ENCODE measurements at places on chromosomes 5 and 9.
A peak's percentile ranks its signal among the peaks of the same experiment; 100 is the strongest.

DNA sequence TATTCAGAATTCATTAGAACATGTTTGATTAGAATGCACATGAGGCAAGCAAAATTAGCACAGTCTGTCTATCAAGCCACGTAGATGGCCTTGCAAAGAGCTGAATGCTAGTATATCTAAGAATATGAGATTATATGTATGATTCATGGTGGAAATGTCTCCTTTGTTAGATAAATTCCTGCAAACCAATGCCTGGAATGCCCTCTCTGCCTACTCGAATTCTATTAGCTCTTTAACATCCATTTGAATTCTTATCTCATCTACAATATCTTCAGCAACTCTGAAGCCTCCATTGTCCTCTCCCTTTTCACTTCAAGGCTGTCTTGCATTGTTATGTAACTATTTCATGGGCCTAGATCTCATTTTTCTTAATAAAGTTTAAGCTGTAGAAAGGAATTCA, 205.5 kb downstream of the TMC1 start:
- DNase-seq, result no peak

GRCh38 chr5:17184588-17184987, 32.8 kb upstream of the BASP1 start:
- no peak for DNase-seq

DNA sequence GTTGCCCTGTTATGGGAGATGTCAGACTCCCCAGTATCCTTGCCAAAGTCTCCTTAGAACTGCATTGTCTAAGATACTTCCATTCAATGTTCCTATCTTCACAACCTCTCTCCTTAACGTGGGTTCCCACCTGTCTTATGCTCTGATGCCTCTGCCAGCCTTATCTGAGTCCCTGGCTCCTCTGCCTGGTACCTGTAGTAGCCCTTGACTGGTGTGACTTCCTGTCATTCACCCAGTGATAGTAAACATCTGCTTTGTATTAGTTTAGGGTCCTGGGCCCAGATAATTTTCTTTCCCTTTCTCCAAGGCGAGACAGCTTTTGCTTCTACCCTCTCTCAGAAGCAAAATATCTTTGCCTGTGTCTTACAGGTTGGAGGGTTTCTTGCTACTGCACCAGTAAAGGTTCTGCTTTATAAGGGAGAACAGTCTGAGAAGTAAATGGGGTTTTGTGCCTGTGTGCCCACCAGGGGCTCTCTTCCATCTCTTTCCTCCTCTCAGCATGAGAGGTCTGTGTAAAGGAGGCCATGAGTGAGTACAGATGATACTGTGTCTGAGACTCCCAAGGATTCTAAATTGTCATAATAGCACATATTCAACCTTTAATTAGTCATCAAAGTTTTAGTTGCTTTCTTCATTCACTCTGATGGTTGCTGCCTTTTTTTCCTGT, 220.8 kb downstream of the PRR16 start:
- no peak for DNase-seq

GRCh38 chr9:16321461-16322119, 548.9 kb downstream of the BNC2 start:
- DNase-seq, result no peak

DNA sequence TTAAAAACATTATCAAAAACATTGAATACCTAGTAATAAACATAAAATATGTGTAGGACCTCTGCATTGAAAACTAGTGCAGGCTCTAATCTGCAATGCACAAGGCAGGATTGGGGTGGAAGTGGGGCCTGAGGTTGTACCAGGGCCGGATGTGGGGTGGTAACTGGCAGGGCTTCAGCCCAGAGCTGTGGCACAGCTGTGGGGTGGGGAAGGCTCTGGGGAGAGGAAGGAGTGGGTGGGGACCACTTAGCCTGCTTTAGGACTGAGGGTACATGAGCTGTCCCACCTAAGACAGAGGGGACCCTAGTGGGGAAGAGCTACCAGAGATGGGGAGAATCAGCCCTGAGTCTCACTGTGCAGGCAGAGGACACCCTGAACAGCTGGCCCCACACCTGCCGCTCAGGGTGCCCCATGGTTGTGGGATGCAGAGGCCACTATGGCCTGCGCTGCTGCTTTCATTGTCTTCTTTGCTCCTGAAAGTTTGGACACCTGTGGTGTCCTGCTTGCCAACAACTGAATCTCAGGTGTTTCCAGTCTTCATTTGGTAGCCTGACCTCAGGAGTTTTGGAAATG, 311.4 kb downstream of the TLE4 start:
- DNase-seq, result peak; percentile 53

GRCh38 chr9:113558632-113559502, 95.3 kb downstream of the RGS3 start:
- DNase-seq, result no peak

GRCh38 chr5:27008604-27009539, 29.5 kb downstream of the CDH9 start:
- DNase-seq, result no peak

- DNase-seq, result no peak
Observed at GRCh38 chr5:138610415-138610917, 35.3 kb upstream of the HSPA9 start.

Measured in activated naive CD4-positive, alpha-beta T cell treated with anti-CD3 and anti-CD28 coated beads for 36 hours (primary cell).